Mucosa of gallbladder (tissue), 1 donor: ENCODE measurements at places on chromosomes 1 and 21.

GRCh38 chr1:111825217-111825616, 69.5 kb downstream of the DDX20 start:
- no peak for DNase-seq

- no peak for DNase-seq
Measured at GRCh38 chr1:102234753-102235359, 238.1 kb upstream of the OLFM3 start.

- DNase-seq = peak; percentile 81
Measured at GRCh38 chr1:2300851-2301606, 72.9 kb downstream of the SKI start.

DNA sequence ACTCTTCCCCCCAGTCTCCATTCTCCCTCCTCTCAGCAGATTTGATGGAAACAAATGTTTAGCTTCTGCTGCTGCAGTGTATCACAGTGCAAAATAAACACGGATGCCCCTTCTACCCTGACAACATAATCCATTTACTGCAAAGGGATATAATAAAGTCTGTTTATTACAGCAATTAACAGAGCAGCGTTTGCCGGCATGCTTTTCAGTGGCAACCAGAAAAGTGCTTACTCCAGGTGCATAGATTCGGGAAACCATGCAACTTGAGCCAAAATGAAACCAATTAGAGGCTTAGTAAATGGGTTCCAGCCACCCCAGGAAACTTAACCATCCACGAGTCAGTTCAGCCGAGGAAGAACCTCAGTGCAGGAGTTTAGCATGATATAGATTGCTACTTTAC, 12.9 kb upstream of the LEMD1 start:
- DNase-seq = no peak
